ENCODE measurements at places on chromosomes 11 and 22. TPM values are rescaled to one million over a fixed set of nuclear protein-coding genes. Genes with fewer than 3 reads are reported as not detected.

The FGF19 gene
- total RNA-seq, result not detected

The ARHGAP20 gene
- not detected for total RNA-seq

DNA sequence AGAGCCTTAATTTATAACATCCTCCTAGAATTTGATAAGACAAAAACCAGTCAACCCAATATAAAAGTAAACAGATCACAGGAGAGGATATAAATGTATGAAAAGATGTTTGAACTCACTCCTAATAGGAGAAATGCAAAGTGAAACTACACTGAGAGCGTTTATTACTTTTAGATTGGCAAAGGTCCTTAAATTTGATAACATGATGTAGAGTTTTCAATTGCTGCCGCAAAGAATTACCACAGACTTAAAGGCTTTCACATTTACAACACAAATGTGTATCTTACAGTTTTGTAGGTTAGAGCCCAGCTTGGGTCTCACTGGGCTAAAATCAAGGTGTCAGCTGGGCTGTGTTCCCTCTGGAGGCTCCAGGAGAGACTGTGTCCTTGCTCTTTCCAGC lies 9.1 kb upstream of the POU2AF2 start:
- DNase-seq, result no peak
- H3K4me1 ChIP-seq, result peaks cover 4% of the 10 kb centered on the region
- H3K27ac ChIP-seq, result no peak overlapping the region
- 0 out of 2 replicates have a peak, but pooled peaks cover 3% of the 10 kb centered on the region for H3K27me3 ChIP-seq
- no peak overlapping the region for H3K4me3 ChIP-seq
- H3K36me3 ChIP-seq, result no peaks in the 10 kb centered on the region

DNA sequence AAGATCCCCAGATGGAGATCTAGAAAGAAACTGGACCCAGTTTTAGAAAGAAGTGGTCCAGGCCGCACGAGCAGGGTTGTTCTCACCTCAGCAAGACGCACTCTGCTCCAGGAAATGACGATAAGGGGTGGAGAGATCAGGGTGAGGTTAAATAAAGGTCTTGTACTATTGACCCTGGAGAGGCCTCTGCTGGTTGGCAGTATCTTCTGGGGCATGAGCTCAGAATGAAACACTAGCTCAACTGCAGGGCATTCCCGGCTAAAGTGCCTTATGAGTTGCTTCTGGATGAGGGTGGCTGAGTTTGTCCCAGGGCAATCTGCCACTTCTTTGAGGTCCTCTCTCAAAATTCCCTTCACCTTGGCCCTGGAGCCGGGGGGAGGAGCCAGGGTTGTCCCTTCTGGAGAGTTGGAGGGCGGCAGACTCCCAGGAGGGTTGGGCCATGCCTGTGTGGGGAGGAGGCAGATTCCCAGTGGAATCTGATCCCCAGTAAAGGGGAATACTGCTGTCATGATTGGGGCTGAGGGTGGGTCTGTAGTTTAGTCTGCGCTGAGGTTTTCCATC lies 10.9 kb downstream of the USP2 start:
- no peak overlapping the region for H3K27ac ChIP-seq
- DNase-seq, result no peak
- no peaks in the 10 kb centered on the region for H3K36me3 ChIP-seq
- 0 out of 2 replicates have a peak, but pooled peaks cover 1% of the 10 kb centered on the region for H3K27me3 ChIP-seq
- no peak overlapping the region for H3K4me3 ChIP-seq

DNA sequence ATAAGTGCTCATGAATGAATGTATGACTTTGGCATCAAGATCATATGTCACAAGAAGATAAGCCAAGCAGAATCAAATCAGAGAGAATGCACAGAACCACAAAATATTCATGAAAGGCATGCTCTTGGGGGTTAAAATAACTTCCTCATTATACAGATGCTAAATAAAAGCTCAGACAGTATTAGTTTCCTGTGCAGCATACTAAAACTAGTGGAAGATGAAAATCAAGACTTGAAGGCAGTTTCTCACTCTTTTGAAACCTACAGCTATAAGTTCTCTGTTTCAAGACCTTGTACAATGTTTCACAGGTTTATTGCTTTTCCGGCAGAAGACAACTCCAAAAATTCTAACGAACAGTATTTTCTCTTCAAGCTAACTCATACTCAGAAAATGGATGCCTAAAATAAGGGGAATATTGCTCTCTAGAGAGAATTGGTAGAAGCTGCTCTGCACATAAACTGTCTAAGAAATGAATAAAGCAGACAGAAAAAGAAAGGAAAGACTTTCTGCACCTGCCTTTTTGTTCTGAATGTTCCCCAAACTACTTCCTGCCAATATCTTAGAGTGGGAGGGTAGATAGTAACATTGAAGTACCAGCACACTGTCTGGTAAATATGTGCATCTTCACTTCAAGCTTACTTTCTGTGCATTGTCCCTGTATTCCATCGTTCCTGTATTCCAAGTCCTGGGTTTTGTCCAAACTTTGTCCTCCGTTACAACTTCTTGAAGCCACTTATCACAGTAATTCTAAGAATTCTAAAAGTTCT lies 639.4 kb upstream of the FAT3 start:
- H3K27me3 ChIP-seq, result no peaks in the 10 kb centered on the region
- no peak overlapping the region for H3K27ac ChIP-seq
- no peaks in the 10 kb centered on the region for H3K4me1 ChIP-seq
- DNase-seq, result no peak
- H3K36me3 ChIP-seq, result no peaks in the 10 kb centered on the region

GRCh38 chr11:28447226-28447625 lies 339.0 kb downstream of the METTL15 start:
- H3K27me3 ChIP-seq, result no peaks in the 10 kb centered on the region
- H3K4me3 ChIP-seq, result no peak overlapping the region
- no peak for DNase-seq

- DNase-seq, result no peak
- no peaks in the 10 kb centered on the region for H3K27me3 ChIP-seq
- no peaks in the 10 kb centered on the region for H3K36me3 ChIP-seq
Observed at GRCh38 chr11:83600661-83601060, 314.5 kb upstream of the CCDC90B start.

DNA sequence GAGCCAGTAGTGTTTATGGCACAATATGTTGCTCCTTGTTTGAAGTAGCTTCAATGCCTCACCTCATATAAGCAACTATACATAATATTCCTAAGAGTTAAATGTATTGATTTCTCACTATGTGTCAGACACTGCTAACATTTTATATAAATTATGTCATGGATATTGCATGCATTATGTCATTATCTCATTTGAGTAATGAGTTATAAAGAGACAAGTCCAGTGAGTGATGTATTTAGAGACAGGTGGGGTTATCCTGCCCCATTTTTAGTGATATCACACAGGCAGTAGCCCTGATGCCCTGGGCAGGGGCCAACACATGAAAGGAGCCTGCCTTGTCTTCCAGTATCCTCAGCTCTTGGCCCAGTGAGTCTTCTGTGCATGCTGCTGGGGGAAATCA lies 247.0 kb upstream of the SESN3 start:
- H3K27me3 ChIP-seq, result no peaks in the 10 kb centered on the region
- H3K4me1 ChIP-seq, result no peaks in the 10 kb centered on the region
- DNase-seq, result no peak
- no peak overlapping the region for H3K27ac ChIP-seq
- H3K36me3 ChIP-seq, result no peaks in the 10 kb centered on the region
- H3K4me3 ChIP-seq, result no peak overlapping the region

DNA sequence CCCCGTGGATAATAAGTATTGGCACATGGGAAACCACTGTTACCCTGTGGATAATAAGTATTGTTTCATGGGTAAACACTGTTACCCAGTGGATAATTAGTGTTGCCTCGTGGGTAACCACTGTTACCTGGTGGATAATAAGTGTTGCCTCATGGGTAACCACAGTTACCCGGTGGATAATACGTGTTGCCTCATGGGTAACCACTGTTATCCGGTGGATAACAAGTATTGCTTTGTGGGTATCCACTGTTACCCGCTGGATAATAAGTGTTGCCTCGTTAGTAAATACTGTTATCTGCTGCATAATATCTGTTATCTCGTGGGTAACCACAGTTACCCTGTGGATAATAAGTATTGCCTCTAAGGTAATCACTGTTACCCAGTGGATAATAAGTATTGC lies 25.5 kb upstream of the NXPE4 start:
- H3K36me3 ChIP-seq, result no peaks in the 10 kb centered on the region
- no peak overlapping the region for H3K27ac ChIP-seq
- H3K4me3 ChIP-seq, result no peak overlapping the region
- no peaks in the 10 kb centered on the region for H3K4me1 ChIP-seq

Measured in GM12878 (cell line).